Activated naive CD4-positive, alpha-beta T cell treated with anti-CD3 and anti-CD28 coated beads for 36 hours (primary cell): ENCODE measurements at places on chromosomes 2 and 18.

GRCh38 chr2:60595953-60596352 lies 42.5 kb upstream of the BCL11A start:
- no peak for DNase-seq

DNA sequence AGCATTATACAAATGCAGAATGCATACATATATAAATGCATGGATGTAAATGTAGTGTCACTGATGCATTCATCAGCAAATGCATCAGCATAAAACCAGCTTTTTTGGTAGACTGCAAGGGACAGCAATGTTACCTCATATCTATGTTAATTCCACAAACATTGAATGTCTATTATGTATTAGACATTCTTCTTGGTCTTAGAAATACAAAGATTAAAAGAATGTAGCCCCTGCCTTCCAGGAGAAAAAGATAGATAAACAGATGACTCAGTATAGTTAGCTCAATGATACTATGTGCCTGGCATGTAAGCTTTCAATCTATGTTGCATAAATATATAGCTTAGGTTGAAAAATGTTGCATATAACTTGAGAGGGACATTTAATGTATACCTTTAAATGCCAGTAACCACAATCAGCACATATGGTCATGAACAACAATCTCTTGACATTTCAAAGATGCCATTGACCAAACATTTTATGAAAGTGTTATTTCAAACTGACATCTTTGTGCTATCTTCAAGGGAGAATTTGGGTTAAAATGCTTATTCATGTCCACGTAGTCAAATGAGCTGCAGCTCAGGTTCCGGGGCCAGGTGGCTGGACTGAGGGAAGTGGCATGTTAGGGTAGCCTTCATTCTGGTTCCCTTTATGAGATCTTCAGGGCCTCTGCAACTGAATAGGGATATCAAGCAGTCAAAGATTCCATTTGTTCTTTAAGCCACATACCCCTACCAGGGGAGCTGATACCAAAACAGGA lies 45.2 kb upstream of the GCG start:
- DNase-seq, result no peak

DNA sequence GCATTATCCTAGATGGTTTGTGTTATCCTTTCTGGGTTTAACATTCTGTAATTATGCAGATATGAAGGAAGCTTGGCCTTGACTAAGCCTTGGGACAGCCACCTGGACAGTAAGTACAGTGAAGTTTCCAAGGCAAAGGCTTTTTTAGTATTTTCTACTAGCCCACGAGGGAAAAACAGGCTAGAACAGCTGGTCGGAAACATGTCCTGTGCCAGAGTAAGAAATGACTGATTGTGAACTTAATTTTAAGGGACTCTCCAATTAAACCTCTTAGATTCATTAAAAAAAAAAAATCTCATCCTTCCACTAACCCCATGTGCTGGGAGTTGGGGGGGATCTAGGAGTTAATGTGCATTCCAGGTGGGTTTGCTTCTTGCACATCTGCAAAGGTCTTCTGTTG lies 720.8 kb downstream of the SLC4A3 start:
- DNase-seq, result no peak

DNA sequence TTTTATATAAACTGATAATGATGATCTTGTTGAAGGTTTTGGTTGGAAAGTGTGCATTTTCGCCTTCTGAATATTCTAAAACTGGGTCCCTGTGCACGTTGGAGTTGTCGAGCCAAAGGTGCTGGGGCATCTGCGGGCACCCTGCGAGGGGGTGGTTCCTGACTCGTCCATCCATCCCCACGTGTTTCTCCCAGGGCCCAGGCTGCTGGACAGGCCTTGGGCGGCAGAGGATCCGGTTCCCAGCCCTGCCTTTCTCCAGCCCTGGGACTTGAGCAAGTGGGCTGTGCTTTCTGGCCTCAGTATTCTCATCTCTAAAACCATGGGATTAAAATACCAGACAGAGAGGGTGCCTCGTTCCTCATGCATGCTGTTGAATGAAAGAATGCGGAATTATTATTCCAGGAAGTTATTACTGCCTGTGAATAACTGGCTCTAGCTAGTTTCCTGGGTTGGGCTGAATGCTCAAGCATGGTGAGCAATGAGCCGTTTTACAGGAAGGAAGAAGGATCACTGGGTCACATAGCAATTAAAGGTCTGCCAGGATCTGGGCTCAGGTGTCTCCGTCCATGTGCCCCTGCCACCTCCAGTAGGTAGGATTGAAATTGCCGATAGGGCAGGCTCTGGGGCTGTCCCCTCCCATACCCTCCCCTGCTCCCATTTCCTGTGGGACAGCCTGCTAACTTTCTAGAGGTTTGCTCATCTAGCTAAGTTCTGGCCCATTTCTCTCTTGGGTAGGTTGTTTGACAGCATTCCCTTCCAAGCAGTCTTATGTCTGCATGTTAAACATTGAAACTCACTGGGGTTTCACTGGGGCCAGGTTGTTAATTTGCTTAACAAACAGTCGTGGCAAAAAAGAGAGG lies 77.2 kb upstream of the HS6ST1 start:
- no peak for DNase-seq

DNA sequence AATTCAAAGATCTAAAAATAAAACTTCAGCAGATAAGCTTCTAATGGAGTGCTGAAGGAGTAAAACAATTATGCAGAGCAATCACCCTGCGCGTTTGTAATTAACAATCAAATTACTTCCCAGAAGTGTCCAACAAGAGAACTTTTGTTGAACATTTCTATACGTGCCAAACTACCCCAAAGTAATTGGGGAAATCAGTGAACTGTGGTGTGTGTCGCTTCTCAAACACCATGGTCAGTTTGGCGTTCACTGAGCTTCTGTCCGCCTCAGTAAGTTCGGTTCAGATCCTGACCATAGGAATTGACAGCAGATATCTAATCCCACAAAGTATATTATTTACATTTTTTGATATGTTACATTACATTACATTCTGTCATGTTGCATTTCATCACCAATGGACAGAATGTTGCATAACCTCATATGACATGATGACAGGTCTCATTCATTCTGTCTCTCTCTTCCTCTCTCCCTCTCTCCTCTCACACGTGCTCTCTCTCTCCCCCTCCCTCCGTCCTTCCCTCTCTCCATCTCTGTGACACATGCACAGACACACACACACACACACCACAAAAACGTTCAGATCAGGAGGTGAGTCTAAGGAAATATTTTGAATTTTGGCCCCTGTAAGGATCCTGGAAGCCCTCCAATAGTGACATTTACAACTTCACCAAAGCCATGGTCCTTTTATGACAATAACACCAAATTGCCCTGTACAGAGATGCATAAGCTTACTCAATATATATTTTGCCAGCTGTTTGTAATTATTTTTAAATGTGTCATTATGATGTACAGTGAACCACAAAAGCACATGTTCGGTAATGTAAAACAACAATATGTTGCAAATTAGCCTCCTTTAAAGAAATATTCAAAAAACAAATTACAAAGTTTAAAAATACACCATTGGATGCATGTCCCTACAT lies 269.2 kb downstream of the FIGN start:
- no peak for DNase-seq

DNA sequence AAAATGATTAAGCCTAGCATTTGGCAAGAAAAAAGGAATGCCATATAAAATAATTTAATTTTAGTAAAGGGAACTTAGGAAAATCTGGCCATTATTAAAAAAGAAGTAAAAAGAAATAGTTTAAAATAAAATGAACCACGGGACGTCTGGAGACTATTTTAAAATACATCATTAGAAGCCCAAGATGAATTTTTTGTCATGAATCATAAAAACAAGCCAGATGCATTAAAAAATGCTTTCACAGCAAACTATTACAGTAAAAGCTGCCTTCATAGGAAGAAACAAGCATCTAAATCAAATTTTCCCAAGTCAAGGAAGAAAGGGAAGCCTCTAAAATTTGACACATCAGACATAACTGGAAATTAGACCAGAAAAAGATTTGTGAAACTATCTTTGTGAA lies 33.0 kb downstream of the COL5A2 start:
- DNase-seq, result no peak
